Hematopoietic multipotent progenitor cell treated with erythropoietin and hydrocortisone succinate and interleukin-3 and kit ligand, for 8 days (in vitro differentiated cells): ENCODE measurements at places on chromosomes 2 and 18.

GRCh38 chr2:31109633-31110192 lies 28.5 kb downstream of the GALNT14 start:
- DNase-seq = no peak

DNA sequence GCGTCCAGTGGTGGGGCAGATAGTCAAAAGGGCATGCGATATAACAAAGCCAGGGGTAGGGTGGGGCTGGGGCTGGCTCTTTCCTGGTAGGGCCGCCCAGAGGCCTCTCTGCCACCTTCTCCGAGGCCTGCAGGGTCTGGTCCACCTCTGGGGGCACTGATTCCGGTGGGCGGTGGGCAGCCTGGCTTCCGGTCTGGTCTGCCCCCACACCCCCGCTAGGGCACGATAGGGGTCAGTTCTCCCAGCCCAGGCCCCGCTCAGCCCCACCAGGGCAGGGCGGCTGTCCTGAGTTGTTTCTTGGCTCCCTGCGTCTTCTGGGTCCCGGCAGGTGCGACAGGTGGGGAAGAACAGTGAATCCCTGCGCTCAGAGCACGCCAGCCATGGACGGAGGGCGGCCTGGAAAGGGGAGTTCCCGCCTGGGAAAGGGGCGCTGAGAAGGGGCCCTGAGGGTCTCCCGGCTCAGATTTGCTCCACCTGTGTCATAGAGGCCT lies 707 bp upstream of the ERFE start:
- no peak for DNase-seq

DNA sequence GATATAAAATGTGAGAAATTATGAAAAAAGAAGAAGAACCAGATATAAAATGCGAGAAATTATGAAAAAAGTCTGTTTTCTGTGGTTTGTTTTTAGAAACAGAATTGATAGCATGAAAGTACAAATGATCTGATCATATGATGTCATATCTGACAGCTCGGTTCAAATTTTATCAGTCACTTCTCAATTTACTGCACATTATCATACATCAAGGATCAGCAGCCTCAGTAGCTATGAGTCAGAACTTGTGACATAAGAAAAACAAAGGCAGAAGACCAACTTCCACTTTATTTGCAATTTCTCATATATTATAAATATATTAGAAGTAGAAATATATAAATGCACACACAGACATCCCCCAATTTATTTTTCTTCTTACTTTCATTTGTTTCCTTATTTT lies 634.0 kb downstream of the LRP1B start:
- no peak for DNase-seq

DNA sequence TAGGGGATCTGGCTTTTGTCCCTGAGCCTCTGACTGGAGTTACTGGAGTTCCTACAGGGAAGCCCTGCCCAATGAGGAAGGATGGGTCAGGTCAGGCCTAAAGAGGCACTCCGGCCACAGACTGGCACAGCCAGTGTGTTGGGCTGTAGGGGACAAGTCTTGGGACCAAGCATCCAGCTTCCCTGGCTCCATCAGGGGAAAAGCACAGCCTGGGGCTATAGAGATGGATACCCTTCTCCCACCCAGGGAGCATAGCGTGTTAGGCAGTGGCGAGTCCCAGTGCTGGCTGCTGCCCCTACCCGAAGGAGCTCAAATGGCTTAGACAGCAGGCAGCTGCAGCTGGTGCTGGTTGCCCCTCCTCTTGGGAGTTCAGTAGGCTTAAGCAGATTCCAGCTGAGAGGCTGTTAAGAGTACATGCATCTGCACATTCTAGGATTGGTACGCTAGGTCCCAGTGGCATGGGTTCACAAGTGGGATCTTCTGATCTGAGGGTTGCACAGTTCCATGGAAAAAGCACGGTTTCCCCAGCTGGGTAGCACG lies 111.4 kb downstream of the DCDC2C start:
- no peak for DNase-seq

- DNase-seq = no peak
Measured at GRCh38 chr2:178553047-178553446, 72.8 kb downstream of the PLEKHA3 start.

- no peak for DNase-seq
Measured at GRCh38 chr18:55001394-55002024, 42.2 kb upstream of the CCDC68 start.

DNA sequence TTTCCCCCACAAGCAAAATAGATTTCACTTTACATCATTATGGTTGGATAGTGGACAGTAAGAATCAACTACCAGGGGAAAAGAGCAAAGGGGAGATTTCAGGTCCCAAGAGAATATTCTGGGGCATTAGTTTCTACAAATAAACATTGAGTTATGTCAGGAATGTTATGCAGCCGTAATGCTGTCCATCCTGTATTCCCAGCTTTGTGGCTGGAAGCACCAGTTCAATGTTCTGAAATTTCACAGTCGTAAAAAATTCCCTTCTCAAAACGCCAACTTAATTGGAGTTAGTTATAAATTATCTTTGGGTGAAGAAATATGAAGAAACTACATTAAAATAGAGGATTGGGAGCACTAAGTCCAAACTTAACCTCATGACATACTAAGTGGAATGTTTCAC lies 141.5 kb upstream of the FIGN start:
- no peak for DNase-seq

DNA sequence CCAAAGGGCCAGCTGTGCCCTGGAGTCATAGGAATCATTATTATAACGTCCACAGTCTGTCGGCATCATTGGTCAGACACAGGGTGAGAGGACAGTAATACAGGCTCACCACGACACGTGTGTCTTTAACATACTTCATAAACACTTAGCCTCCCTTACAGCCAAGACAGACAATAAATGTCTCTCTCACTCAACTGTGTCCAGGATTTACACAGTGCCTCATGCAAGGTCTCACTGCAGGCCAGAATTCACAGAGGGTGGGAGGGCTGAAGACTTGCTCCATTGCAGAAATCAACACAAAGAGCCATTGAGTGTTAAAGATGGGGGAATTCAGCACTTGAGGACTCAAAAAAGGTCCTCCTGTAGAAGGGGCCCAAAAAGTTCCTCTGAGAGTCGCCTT lies 210.5 kb downstream of the BCL2 start:
- DNase-seq = no peak

DNA sequence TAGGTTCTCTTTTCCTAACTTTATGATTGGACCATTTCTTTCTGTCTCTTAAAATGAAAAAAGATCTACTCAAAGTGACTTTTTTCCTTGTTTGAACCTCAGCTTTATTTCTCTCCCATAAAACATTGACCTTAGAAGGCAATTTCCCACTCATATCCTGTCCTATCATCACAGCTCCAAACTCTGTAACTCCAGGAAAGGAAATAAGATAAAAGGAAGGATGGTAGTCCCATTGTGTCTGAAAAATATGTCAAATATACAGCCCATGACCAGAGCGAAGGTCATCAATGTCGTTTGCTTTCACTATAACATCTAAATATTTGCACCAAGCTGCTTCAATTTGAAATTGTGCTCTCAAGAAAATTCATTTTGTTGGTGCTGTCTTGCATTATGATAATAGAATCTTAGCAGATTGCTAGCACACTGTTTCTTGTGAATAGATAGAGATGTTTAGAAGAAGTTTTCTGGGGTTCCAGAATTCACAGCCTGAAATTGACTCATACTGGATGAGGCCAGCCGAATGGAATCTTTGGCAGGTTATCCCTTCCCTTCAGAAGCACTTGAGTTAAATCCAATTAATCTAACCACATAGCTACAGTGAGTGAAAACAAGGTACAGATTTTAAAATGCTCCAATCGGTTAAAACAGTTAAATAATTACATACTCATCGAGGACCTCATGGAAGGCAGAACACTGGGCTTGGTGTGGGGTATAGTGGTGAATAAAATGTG lies 95.1 kb downstream of the CRIM1 start:
- DNase-seq = no peak

GRCh38 chr2:226079196-226079595 lies 679.7 kb downstream of the NYAP2 start:
- DNase-seq = no peak

GRCh38 chr18:24923138-24923537 lies 428.8 kb downstream of the ZNF521 start:
- DNase-seq = no peak

GRCh38 chr2:43540021-43540779 lies 55.6 kb downstream of the THADA start:
- DNase-seq = no peak

DNA sequence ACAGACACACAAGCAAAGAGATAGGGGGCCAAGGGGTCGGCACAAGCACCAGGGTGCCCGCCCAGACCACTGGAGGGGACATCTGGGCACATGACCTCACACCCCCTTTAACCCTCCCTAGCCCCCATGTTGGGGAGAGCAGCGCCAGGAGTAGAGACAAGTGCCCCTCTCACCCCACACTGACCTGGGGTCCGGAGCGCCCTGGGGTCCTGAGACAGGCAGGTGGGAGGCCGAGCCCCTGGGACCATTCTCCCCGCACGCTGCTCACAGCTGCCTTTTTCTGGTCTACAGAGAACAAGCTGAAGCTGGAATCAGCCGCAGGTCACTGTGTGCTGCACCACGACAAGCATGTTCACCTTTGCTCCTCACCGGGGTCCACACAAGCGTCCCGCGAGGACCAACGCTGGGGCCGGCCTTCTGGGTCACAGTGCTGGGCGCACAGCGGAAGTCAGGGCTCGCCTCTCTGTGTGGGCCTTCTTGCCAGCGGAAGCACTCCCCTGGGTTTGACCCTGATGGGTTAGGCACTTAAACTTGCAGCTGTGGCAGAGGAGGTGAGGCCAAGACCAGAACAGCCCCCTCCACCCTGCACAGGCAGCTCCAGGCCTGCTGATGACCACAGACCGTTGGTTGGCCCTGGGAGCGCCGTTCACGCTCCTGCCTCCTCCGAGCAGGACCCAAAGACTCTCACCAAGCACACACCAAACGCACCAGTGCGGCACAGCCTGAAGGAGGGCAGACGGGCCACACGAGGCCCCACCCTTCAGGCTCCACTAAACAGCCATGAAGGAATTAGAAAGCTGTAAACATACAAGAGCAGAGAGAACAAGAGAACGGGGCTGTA lies 275.3 kb downstream of the EIPR1 start:
- DNase-seq = no peak
